Activated T-helper 9 cell treated with anti-CD3 and anti-CD28 coated beads, Interleukin-2, amount 50 U/mL, for 16 hours (primary cell): ENCODE measurements at places on chromosomes 6 and 20.

DNA sequence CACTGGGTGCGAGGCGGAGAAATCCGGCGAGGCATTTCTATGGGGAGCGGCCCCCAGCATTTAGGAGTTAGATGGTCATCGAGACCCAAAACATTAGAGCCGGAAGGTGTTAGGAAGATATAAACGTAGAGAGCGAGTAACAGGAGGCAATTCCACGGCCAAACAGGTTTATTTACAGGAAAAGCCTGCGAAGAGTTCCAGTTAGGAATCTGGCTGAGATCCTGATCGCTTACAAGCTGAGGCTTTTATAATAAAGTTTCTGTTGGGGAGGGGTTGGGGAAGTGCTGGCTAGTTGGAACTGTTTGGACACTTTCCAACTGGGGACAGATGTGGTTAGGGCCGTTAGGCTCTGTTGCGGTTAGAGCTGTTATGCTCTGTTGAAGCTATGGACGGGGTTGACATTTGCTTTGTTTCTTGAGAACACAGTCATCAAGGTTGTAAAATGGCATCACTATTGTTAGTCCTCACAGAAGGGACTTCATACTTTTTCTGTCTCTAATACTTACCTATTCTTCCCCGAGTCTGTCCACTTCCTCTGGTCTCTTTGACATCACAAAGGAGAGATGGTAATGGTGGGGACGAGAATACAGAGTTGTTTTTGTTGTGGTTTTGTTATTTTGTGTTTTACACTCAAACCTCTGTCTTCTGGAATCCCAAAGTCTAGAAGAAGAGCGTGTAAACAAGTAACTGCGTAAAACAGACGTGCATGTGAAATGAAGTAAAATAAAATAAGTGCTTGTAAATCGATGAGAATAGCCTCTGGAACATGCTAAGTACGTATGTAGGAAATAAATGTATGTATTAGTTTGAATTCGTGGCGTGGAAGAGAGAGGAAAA is 554 bp upstream of the ZSCAN31 start:
- DNase-seq, result no peak

DNA sequence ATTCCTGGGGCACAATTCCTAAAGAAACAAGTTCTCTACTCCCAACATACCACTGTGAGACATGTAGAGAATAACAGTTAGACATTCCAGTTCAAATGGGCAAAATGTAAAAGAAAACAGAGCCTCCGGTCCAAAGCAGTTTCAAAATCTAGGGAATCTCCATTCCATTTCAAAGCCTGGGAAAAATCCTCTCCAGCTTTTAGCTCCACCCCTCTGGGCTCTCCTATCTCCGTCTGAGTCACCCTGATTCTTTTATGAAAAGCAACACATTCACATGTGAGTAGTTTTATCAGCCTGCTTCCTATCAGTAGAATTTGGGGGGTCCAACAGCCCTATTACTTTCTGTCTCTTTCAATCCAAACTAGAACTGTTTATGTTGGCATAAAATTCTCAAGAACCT is 3.7 kb downstream of the CSNK2A1 start:
- no peak for DNase-seq

GRCh38 chr6:157997893-157998608 is 16.4 kb downstream of the SYNJ2 start:
- DNase-seq, result no peak

DNA sequence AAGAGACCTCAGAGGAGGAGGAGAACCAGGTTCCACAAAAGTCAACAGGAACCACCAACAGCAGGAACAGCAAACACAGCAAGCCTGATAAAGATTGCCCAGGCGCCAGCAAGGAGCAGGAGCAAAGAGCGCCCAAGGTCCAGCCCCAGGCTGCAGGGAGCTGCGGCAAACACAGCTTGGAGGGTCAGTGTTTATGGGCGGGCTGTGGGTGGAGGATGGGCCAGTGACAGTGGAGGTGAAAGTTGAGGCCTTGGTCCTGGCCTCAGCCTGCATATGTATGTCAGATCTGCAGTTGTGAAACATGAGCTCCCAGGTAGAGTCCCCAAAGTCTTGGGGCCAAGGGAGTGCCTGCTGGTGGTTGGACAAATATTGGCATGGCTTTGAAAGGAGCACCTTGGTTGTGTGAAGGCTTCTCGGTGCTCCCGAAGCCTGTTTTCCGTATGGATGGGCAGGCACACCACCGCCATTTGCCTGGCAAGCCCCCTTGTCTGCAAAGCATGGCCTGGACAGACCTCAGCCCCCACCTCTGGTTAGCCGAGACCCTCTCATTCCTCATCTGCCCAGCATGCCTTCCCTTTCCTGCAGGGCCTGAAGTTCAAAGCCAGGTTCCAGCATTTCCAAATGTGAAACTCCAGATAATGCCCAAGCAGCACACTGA is 2.0 kb upstream of the CAPN11 start:
- no peak for DNase-seq

DNA sequence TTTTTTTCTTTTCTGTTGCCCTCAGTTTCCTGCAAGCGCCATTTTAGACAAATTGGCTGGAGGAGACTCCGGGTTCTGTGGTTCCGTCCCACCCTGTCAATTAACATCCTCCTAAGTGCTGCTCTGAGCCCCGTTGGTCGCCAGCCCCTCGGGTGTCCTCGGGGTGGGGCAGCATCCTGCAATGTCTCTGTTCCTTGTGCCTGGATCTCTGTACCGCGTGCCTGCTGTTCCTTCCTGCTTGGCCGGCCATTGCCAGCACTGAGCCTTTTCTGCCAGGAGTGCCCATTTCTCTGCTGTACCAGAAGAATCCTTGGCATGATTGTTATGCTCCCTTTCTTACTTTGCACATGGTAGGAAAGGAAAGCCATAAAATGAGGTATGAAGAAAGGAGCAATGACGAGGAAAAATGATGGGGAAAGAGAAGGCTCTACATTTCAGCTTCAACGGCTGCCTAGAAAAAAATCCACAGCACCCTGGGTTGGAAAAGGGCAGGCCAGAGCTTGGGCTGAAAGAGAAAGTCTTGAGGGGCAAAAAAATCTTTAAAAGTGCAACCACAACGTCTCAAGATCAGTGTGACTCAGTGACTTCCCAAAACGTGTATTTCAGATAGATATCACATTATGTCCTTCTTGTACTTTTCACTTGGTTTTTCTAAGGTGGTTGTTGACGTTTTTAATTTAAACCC is 256.7 kb downstream of the CLIC5 start:
- no peak for DNase-seq
